Renal cortical epithelial cell (primary cell): ENCODE measurements at places on chromosomes 12 and 14. TPM values are rescaled to one million over a fixed set of nuclear protein-coding genes. Genes with fewer than 3 reads are reported as not detected.
A peak's percentile ranks its signal among the peaks of the same experiment; 100 is the strongest.

DNA sequence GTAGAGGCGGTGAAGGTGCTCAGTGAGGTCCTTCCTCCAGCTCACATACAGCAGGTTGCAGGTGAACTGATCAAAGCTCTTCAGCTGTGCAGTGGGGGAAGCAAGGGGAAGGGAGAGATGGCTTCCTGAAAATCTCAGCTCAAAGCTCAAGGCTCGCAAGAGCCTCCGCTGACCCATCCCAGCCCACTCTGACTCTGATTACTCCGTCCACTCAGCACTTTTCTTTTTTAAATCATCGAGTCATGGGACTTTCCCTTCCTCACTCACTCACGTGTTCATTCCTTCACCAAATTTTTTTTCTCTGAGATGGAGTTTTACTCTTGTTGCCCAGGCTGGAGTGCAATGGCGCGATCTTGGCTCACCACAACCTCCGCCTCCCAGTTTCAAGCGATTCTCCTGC, 4.7 kb downstream of the ABCD4 start:
- DNase-seq = no peak

The NIN gene
- total RNA-seq = 30.0 and 78.2 TPM in 2 replicates

GRCh38 chr12:55955800-55956508, 9.9 kb downstream of the PMEL start:
- DNase-seq = peak; percentile 83

DNA sequence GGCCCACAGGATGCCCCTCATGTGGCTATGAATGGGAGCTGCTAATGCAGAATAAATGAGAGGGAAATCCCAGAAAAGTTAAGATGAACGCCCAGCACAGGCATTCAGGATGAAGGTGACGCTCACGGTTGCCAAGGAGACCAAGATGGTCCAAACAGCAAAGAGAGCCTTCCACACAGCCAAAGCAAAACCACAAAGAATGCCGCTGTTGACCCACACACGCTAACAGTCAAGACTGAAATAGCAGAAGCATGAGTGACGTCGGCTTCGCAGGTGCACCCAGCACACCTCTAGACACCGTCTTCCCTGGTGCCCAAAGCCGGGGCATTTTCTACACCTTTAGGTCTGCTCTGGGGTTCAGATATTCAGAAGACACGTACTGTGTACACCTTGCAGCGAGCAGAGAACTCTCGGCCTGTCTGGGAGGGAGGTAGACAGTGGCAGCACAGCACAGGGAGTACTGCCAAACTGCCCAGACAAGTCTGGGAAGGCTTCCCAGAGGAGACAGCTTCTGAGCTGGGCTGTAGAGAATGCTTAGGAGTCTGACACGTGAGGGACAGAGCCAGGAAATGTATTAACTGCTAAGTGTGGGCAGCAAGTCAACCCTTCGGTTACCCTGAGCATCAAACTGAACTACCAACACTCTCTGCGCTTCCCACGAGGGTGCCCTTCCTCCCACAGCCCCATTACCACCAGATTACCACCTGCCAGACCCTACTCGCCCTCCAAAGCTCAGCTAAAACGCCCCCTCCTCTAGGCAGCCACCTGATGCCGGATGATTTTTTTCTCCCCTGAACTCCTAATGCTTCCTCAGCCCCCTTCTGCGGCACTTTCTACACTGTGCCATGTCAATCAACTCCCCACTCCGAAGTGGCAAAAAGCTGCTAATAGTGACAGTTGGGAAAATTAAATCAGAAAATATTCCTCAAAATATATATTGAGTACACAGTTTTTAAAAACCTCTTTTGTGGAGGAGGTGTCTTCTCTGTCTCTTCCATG, 50.1 kb downstream of the CCDC88C start:
- peak; percentile 48 for DNase-seq

- DNase-seq = no peak
These were observed 204.3 kb downstream of the KIF26A start for GRCh38 chr14:104342435-104343293.

DNA sequence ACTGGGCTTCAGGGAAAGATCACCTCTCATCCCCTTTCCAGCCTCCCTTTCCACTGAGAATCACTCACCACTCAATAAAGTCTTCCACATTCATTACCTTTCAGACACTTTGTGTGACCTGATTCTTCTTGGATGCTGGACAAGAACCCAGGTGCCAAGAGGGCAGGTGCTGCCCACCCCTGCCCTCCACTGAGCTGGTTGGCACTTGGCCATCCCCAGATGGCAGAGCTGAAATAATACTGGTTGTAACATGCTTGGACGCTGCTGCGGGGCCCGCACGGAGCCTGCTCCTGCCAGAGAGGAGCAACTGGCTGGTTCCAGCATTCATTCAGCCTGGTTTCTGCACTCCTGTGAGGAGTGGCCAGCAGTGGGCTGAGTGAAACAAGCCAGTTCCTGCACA, 386.7 kb upstream of the CCDC196 start:
- no peak for DNase-seq

The SERPINA6 gene
- 0.35 and 0.65 TPM in 2 replicates for total RNA-seq

- DNase-seq = peak; percentile 93
These were observed 7.3 kb upstream of the FIGNL2 start for GRCh38 chr12:51855586-51856428.

GRCh38 chr14:103641161-103641560, 12.2 kb downstream of the KLC1 start:
- peak; percentile 64 for DNase-seq

DNA sequence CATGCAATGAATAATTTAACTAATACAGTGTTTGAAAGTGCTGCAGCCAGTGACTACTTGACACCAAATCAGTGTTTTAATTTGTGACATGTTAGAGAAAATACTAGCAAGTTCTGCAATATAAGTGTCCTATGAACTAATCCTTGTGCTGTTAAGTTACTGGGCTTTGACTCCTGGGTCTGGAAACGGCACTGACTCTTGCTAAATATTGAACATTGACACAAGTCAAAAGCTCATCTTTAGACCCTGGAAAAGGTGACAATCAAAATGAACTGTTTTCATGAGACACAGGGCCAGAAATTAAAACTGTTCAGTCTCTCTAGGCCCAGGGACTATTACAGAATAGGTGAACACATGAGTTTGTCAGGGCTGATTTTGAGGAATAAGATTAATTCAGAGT, 268.1 kb downstream of the IPO8 start:
- DNase-seq = no peak

- DNase-seq = no peak
These were observed 10.0 kb upstream of the ITGA5 start for GRCh38 chr12:54429014-54429471.

The MMP17 gene
- total RNA-seq = 0.52 and 1.6 TPM in 2 replicates

DNA sequence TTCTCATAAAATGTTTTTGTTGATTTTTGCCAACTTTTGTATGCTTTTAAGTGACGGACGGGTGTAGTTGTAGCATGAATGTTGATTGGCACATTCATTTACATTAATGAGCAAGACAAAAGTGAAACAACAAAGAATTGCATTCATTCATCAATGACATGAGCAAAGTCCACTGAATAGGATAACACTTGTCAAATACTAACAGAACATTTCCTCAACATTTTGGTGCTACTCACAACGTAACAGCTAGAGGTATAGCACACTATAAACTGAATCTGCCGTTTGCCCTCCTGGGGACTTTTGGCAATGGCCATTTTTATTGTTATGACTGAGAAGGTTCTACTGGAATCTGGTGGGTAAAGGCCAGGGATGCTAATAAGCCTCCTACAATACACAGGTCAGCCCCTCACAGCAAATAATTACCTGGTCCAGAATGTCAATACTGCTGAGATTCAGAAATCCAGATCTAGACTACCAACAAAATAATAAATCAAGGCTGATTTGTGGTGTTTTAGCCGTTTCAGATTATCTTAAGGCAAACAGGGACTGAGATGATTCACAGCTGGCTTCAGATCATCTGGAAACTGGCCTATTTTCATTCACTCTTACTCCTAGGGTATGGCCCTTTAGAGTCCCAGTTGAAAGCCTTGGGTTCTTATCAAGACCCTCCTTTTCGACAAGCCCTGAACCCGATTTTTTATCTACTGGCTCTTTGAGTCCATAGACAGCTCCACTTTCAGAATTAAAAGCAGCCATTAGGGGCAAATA, 22.5 kb upstream of the CDKN3 start:
- DNase-seq = no peak

The SLC10A1 gene
- total RNA-seq = not detected in 2 replicates

The ASB2 gene
- total RNA-seq = 0.05 and 0.35 TPM in 2 replicates

- DNase-seq = no peak
These were observed 434.3 kb upstream of the TMTC1 start for GRCh38 chr12:30218073-30218472.

- DNase-seq = peak; percentile 71
These were observed 73.0 kb downstream of the CIT start for GRCh38 chr12:119804011-119804641.

GRCh38 chr14:83632375-83632774, 1897.6 kb upstream of the FLRT2 start:
- DNase-seq = no peak

GRCh38 chr14:50649691-50650090, 18.4 kb downstream of the SAV1 start:
- DNase-seq = no peak

DNA sequence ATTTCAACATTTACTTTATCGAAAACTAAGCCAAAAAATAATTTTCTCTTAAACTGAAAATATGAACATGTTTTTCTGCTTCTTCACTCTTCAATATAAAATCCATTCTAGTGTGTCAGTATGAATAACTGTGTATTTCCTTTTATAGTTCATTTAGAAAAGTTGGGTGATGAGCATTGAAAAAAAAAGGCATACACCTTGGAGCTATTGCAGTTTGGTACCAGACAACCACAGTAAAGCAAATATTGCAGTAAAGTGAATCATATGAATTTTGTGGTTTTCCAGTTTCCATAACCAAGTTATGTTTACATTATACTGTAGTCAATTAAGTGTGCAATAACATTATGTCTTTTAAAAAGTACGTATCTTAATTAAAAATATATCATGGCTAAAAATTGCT, 195.0 kb upstream of the FOXG1 start:
- DNase-seq = no peak

DNA sequence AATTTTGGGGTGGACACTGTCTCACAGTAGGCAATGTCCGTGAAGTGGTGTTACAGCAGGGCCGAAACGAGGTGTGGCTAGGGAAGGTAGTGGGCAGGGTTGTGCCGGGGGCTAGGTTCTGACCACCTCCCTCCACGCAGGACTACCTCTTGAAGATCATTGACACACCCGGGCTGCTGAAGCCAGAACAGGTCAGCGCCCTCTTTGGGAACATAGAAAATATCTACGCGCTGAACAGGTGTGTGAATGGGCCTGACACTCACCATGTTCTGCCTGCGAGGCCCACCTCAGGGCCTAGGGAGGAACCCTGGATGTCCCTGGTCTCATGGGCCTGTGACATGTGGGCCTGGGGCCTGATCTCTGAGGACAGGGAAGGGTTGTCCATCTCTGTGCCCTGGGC, 24.6 kb downstream of the PLEKHG3 start:
- DNase-seq = no peak

The TTC6 gene
- total RNA-seq = 0.30 and 1.6 TPM in 2 replicates

DNA sequence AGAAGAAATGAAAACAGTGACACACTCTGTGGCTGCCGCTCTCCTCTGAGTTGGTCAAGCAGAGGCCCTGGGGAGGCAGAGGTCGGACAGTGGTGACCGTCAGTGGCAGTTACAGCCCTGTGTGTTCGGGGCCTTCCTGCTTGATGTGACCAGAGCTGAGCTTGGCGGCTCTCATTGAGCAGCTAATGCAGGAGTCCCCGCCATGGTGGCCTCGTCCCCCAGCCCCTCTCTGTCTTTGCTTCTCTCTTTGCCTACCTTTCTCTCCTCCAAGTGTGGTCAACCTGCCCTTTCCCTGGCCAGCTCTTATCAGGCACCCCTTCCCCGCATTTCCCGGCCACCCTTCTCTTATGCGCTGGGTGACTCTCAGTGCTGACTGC, 362.8 kb downstream of the CACNA1C start:
- no peak for DNase-seq

DNA sequence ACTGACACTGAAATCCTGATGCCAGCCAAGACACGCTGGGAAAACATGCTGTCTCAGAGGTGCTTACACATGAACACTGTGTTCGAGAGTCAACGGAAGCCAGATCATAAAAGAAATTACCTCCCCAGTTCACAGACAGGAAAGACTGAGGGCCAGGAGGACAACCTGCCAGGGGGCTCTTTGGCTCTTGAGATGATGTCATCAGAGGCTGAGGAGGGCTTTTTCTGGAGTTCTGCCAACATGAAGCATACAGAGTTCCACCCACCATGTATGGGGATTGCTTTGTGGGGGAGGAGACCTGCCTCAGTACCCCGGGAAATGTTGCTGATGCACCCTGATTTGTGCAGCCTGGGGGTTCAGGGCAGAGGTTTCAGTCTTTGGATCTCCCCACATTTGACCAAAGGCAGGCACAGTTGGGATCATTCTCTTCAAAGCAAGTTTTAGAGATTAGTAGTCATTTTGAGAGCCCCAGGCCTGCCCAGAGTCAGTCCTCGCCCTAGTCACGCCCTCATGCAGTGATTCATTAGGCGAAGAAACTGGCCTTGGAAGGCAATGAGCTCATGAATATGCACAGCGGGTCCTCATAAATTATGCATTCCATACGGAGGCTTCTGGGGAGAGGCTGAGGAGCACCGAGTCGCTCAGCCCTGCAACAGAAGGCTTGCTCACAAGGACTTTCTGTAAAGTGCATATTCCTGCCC, 34.9 kb upstream of the EML1 start:
- DNase-seq = peak; percentile 90

DNA sequence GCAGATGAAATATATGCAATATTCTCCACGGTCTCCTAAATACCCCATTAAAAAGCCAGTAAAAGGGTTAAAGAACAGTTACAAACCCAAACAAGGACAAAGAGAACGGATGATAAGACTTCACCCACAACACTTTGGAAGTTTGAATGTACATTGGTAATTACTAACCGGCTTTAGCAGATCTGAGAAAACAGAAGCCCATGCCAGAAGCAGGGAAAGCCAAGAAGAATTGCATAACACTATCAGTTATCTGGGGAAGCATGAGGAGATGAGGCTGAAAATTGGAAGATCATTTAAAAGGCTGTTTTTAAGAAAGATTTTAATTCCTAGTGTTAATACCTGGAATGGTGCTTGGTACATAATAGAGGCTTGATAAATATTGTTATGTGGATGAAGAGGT, 55.6 kb upstream of the MYBPC1 start:
- no peak for DNase-seq

The PTPRR gene
- 0.45 and 4.5 TPM in 2 replicates for total RNA-seq

The CINP gene
- total RNA-seq = 36.0 and 45.5 TPM in 2 replicates

- no peak for DNase-seq
These were observed 755.4 kb downstream of the SLC6A15 start for GRCh38 chr12:84157170-84157569.
